Adrenal gland (tissue), 19 donors: ENCODE measurements at places on chromosomes 12 and 14. TPM values are rescaled to one million over a fixed set of nuclear protein-coding genes. Genes with fewer than 3 reads are reported as not detected.

TIMELESS gene
- 6.2 TPM for total RNA-seq

SYNDIG1L gene
- total RNA-seq: not detected

PLEKHH1 gene
- 21.1 TPM for total RNA-seq

- no peak for DNase-seq
Measured at GRCh38 chr12:98883231-98883630, 238.1 kb downstream of the APAF1 start.

DNA sequence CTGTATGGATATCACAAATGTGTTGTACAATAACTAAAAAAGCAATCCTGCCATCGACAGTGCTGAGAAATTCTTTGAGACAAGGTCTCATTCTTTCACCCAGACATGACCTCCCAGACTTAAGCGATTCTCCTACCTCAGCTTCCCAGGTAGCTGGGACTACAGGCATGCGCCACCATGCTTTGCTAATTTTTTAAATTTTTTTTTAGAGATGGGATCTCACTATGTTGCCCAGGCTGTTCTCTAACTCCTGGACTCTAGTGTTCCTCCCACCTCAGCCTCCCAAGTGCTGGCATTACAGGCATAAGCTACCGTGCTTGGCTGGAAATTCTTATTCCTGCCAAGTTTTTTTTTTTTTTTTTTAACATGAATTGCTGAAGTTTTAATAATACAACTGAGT lies 16.5 kb upstream of the NOXRED1 start:
- DNase-seq: no peak
